ENCODE measurements at places on chromosomes 5 and 9. TPM values are rescaled to one million over a fixed set of nuclear protein-coding genes. Genes with fewer than 3 reads are reported as not detected.

DNA sequence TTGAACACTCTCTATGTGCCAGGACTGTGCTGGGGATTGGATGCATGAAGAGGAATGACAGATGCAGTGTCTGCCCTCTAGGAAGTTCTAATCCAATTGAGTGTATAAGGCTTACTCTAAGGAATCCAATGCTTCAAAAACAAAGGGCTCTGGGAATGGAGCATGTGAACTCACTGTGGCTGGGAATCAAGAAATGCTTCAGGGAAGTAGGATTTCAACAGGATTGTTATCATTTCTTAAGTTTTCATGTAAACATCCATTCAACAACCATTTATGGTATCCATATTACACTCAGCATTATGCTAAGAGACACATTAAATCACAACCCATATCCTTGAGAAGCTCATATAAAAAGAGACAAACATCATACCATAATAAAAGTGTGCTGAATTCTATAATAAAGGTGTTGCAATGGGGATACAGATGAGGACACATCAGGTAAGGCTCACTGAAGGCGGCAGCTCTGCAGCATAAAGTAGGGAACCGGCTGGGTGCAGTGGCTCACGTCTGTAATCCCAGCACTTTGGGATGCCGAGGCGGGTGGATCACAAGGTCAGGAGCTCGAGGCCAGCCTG lies 11.3 kb downstream of the SIL1 start:
- H3K4me1 ChIP-seq = no peaks in the 10 kb centered on the region
- H3K27me3 ChIP-seq = no peaks in the 10 kb centered on the region
- DNase-seq = no peak
- H3K36me3 ChIP-seq = no peaks in the 10 kb centered on the region

The OR1Q1 gene
- total RNA-seq = not detected

DNA sequence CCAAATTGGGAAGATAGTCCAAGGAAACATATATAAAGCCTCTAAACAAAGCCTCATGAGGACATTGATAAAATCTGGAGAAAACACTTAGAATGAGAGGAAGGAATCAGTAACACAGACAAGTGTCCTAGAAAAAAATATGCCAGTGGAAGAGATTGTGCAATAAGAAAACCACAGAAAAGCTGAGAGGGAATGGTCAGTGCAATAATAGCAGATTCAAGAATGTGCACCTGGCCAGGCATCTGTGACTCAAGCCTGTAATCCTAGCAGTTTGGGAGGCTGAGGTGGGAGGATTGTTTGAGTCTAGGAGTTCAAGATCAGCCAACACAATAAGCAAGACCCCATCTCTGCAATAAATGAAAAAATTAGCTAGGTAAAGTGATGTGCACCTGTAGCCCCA lies 691.2 kb upstream of the CDH6 start:
- no peak overlapping the region for H3K4me3 ChIP-seq
- no peaks in the 10 kb centered on the region for H3K27me3 ChIP-seq
- no peaks in the 10 kb centered on the region for H3K36me3 ChIP-seq
- peaks cover 3% of the 10 kb centered on the region for H3K4me1 ChIP-seq

The CDX1 gene
- total RNA-seq = not detected

DNA sequence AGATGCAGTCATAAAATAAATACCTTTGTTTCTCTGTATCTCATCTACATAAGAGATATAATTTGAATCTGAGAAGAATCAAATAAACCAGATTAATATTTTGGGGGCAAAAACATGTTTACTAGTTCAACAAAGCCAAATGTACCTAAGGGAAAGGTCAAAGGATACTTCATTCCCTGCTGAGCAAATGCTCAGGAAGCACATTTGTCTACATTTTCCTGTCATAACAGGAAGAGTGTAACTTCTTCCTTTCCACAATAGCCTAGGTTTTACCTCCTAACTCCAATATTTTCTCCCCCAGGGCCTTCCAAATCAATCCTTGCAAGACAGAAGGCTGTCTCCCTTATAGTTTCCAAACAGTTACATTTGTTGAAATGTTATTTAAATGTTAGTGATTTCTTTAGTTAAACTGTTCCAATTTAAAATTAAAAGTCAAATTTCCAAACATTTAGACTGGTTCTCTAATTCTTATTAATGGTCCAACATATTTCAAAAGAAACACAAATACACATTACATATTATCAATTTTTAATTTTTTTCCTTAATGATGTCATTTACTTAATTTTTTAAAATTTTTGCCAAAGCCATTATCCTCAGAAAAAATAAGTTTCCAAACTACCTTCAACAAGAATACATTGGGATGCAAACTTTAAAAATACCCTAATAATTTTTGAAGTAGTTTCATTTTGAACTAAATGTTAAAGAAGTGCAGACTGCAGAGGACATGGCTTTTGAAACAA lies 67.8 kb downstream of the MEF2C start:
- no peak overlapping the region for H3K27ac ChIP-seq
- no peak for DNase-seq
- H3K27me3 ChIP-seq = no peaks in the 10 kb centered on the region
- H3K4me1 ChIP-seq = peaks cover 2% of the 10 kb centered on the region
- no peaks in the 10 kb centered on the region for H3K36me3 ChIP-seq

The ZDHHC11B gene
- 1.9 TPM for total RNA-seq

DNA sequence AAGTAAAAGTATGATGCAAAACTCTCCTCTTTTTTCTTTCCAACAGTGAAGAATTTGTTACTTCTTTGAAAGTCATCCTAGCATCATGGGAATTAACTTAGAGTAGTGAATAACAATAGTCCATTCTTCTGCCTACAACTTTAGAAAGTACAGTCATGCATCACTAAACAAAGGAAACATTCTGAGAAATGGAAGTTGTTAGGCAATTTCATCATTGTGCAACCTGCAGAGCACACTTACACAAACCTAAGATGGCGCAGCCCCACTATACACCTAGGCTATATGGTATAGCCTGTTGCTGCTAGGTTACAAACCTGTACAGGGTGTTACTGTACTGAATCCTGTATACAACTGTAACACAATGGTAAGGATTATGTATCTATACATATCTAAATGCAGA lies 1209.3 kb upstream of the C9orf72 start:
- no peaks in the 10 kb centered on the region for H3K36me3 ChIP-seq
- no peak overlapping the region for H3K4me3 ChIP-seq
- H3K27me3 ChIP-seq = no peaks in the 10 kb centered on the region
- no peak overlapping the region for H3K27ac ChIP-seq

The ORM2 gene
- total RNA-seq = 0.90 TPM

The GNA14 gene
- 3.2 TPM for total RNA-seq

DNA sequence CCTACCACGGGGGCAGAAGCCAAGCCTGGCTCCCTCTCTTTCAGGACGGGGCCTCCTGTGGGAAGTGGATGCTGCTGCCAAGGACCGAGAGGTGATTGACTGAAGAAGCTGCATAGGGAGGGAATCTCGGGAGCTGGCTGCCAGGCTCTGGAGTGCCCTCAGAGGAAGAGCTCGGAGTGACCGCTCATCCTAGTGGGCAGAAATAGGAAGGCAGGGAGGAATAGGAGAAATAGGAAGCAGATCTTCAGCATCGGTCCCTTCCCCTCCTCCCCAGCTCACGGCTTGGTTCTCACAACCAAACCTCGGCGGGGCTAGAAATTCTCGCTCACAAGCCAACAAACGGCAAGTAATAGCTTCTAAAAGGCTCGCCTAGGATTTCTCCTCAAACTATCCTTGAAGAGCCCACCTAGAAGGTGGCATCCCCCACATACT lies 159.9 kb upstream of the RAI14 start:
- H3K36me3 ChIP-seq = no peaks in the 10 kb centered on the region
- no peak overlapping the region for H3K27ac ChIP-seq
- no peak overlapping the region for H3K4me3 ChIP-seq
- no peaks in the 10 kb centered on the region for H3K27me3 ChIP-seq
- DNase-seq = no peak
- H3K4me1 ChIP-seq = 0 out of 2 replicates have a peak, but pooled peaks cover 3% of the 10 kb centered on the region

The KIF27 gene
- total RNA-seq = 4.6 TPM

- no peak overlapping the region for H3K27ac ChIP-seq
- H3K4me1 ChIP-seq = peaks cover 2% of the 10 kb centered on the region
- no peaks in the 10 kb centered on the region for H3K27me3 ChIP-seq
- DNase-seq = no peak
- no peaks in the 10 kb centered on the region for H3K36me3 ChIP-seq
Observed at GRCh38 chr9:95627802-95628201, 111.0 kb upstream of the PTCH1 start.

DNA sequence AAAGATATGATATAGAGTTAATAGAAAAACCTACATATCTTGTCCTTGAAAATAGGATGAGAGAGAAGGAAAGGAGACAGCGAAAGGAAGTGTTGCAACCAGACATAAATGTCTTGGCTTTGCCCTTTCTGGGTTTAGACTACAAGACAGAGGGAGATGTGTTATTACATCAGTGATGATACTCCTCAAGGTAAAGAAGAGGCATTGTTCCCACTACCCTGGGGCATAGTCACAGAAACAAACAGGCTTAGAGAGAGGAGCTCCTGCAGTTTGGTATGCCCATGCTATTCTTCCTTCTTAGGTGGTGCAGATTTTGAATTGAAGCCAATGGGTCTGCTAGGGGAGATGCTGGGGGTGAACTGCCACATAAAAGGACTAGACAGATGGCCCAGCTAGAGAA lies 166.8 kb upstream of the RFX3 start:
- H3K27ac ChIP-seq = no peak overlapping the region
- no peak overlapping the region for H3K4me3 ChIP-seq
- H3K36me3 ChIP-seq = no peaks in the 10 kb centered on the region

GRCh38 chr5:65722575-65723403 lies 784 bp downstream of the NLN start:
- H3K4me1 ChIP-seq = no peaks in the 10 kb centered on the region
- H3K4me3 ChIP-seq = peak overlapping the region; percentile 78
- DNase-seq = no peak
- H3K27me3 ChIP-seq = no peaks in the 10 kb centered on the region

DNA sequence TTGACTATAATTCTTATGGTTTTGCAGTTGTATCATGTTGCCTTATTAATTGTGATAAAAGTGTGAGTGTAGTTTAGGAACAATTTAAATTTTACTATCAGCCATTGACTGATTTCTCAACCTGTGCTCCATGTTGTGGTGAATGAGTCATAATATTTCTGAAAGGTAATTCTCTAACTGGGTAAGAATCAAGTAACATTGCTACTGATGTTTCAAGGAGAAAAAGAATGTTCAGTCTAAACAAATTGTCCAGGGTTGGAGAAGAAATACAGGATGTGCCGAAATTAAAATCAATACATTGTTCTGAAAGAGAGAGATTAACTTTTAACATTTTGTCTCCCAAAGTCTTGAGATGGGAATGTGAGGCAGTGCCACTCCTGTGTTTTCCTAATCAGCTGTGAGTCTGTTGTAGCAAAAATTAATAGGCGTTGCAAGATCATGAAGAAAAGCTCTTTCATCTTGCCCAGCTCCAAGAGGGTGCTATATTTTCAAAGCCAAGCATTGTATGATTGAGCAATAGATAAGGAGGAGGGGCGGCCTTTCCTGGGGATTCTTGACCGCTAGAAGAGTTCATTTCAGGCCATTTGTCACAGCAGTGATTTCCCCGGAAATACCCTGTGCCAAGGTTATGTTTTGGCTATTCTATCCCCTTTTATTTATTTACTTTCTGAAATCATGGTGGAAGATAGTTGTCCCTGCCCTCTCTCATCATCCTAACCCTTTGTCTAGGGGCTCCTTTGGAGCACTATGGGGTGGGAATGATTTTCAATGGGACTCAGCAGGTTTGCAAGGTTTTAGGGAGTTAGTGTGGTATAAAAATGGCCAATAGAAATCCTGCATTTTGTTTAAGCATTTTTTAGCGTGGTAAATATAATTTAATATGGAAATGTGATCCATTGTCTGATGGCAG lies 151.6 kb downstream of the FOCAD start:
- DNase-seq = no peak
- no peak overlapping the region for H3K27ac ChIP-seq
- H3K27me3 ChIP-seq = no peaks in the 10 kb centered on the region
- H3K4me1 ChIP-seq = peaks cover 3% of the 10 kb centered on the region

DNA sequence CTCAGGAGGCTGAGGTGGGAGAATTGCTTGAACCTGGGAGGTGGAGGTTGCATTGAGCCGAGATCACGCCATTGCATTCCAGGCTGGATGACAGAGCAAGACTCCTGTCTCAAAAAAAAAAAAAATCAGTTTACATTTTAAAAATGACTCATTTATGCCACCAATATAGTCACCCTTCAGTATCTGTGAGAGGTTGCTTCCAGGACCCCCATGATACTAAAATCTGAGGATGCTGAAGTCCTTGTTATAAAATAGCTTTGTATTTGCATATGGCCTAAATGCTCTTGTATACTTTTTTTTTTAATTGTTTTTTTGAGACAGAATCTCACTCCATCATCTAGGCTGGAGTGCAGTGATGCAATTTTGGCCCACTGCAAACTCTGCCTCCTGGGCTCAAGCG lies 5.8 kb downstream of the OCLN start:
- H3K27ac ChIP-seq = no peak overlapping the region
- H3K4me1 ChIP-seq = peaks cover 22% of the 10 kb centered on the region
- H3K4me3 ChIP-seq = no peak overlapping the region
- no peaks in the 10 kb centered on the region for H3K27me3 ChIP-seq
- DNase-seq = no peak
- H3K36me3 ChIP-seq = no peaks in the 10 kb centered on the region

GRCh38 chr9:121811140-121811539 lies 159.7 kb downstream of the DAB2IP start:
- no peaks in the 10 kb centered on the region for H3K4me1 ChIP-seq
- H3K27ac ChIP-seq = no peak overlapping the region
- no peaks in the 10 kb centered on the region for H3K27me3 ChIP-seq
- DNase-seq = no peak
- no peaks in the 10 kb centered on the region for H3K36me3 ChIP-seq

The SLC6A7 gene
- 0.07 TPM for total RNA-seq
